ENCODE measurements at places on chromosomes 1 and 21. TPM values are rescaled to one million over a fixed set of nuclear protein-coding genes. Genes with fewer than 3 reads are reported as not detected.

Gene S100A2
- 1.8 TPM for total RNA-seq

Gene ZC3H12A
- 16.8 TPM for total RNA-seq

Gene DEPDC1
- total RNA-seq: 28.2 TPM

Gene CFH
- total RNA-seq: 6.2 TPM

Gene AVPR1B
- total RNA-seq: not detected

Gene OR2T11
- total RNA-seq: not detected
